ENCODE measurements at places on chromosomes 1 and 21. TPM values are rescaled to one million over a fixed set of nuclear protein-coding genes. Genes with fewer than 3 reads are reported as not detected.

- no peak for ATAC-seq
Measured at GRCh38 chr1:161001525-161001924, 19.4 kb downstream of the F11R start.

GRCh38 chr1:171939740-171940139, 98.4 kb downstream of the DNM3 start:
- no peak for ATAC-seq

DNA sequence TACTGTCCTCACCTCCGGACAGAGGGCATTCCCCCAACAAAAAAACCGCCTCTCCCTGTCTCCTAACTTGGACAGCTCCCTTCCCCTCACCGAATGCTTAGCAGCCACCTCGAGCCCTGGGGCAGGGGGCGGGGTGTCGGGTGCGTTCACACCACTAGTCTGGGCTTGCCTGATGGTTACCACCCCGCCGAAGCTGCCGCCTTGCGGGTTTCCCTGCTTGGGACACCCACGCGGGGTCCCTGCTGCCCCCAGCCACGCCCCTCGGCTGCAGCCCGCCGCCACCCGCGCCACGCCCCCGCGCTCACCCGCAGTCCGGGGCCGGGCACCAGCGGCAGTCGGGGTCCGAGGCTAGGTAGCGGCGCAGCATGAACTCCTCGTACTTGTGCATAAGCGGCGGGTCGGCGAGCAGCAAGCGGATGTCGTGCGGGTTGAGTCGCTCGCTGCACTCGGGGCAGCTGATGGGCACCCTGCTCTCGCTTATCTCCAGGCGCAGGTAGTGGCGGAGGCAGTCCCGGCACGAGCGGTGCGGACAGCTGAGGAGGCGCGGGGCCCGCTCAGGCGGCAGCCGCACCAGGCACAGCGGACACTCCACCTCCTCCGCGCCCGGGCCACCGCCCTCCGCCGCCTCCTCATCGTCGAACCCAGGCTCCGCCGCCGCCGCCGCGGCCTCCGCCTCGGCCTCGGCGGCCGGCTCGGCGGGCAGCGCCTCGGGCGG, 706 bp downstream of the RNF19B start:
- ATAC-seq = peak; percentile 25

DNA sequence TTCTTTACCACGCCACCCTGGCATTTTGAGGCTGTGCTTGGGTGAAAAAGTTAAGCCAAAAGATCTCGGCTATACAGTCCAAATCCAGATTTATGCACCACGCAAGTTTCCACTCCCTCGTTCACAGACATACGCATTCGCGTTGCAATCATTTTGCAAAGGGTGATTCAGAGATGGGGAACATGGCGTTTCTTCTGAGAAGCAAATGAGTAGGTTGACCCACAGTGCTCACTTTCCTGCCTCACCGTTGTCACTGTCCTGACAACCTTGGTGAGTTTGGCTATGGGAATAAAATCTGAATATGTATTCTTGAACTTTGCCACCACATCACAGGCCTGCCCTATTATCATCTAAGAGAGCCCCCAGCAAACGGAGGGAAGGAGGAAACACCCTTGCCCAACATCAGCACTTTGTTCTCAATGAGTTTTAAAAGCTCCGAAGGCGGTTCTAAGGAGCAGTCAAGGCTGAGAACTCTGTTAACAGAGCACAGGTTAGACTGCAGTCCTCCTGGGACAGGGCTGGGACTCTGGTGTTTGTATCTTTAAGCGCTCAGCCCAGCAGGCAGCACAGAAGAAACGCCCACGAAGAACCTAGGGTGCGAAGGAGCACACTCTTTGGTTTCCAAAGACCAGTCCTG, 86.4 kb downstream of the RUNX1 start:
- ATAC-seq = peak; percentile 74

DNA sequence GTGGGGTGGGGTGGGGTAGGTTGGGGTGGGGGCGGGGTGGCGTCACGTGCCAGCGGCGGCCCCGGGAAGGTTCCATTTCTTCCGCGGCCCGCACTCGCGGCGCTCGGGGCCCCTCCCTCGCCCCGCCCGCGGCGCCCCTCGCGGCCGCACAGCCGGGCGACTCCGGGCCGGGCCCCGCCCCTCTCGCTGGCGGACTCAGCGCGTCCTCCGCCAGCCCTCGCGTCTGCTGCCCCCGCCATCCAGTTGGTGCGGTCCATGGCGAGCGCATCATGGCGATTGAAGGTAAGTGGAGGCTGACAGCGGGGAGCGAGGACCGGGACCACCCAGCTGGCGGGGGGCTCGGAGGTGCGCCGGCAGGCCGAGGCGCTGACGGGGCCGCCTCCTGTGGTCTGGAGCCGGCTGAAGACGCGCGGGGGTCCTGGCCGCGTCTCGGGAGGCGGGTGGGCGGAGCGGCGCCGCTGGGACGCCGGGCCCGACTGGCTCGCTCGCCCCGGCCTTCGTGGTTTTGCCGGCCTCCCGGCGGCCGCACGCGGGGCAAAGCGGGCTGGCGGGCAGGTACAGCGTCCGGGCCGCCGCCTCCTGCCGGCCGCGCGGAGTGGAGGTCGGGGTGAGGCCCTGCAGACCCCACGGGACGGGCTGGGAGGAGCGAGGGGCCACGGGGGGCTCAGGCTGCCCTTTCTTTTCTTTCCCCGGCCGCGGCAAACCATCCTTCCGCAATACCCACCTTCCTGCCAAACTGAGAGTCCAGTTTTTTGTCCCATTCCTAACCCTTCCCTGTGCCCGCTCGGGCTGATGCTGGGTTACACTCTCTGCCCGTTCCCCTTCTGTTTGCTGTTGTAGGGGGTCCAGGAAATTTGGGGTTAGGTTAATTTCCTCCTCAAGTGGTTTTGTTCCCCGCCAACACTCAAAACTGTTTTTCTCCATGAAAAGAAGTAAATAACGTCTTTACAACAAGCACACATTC, at the start of gene SYT14:
Gene SYT14, plus strand, starts transcription at position 222 of the 964 bp plus-strand sequence. Its CDS starts 48 bp downstream, at position 270.
- ATAC-seq = no peak

DNA sequence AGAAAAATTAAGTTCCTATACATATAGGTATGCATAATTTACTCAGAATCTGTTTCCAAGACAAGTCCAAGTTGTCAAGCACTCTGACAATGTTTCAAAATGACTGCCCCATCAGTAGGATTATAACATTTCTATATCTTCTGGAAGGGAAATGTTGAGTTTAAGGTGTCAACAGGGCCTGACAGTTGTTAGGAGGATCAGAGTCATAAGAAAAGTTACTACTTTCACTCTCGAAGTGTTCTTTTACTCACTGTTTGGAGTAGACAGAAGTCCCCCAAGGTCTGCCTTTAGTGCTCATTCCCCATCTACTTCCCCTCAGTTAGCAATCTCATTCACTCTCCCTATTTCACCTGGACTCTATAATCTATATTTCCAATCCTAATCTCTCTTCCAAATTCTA, 20.6 kb upstream of the MAGI3 start:
- ATAC-seq = peak; percentile 56

DNA sequence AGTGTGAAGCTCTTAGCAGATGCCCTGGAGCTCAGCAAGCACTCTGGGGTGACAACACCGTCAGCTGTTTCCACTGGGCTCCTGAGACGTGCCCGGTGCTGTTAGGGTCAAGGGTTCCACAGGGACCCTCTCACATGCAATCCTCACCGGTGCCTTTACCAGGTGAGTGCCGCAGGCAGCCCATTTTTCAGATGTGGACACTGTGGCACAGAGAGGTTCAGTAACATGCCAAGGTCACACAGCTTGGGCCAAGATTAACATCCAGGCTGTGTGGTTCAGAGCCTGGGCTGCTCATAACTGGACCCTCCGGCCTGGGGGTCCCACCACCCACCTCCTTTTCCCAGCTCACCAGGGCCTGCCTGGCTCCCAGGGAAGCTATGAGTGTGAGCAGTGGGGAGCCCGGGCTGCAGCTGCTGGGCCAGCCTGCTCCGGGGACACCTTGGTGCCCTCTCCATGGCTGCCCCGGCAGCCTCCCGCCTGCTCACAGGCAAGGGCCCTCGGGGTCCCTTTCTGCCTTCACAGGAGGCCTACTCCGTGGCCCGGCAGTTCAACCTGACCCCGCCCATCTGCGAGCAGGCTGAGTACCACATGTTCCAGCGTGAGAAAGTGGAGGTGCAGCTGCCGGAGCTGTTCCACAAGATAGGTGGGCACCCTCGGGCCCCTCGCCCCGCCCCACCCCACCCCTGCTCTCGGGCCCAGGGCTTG, 49.3 kb downstream of the KCNAB2 start:
- ATAC-seq = no peak

The HAO2 gene
- total RNA-seq = not detected

The CLDN19 gene
- total RNA-seq = not detected

The FALEC gene
- not detected for total RNA-seq

The KCNK1 gene
- 10.0 TPM for total RNA-seq

The LAX1 gene
- total RNA-seq = 17.2 TPM

The S100B gene
- total RNA-seq = not detected
